Suppressor macrophage treated with lipopolysaccharide for 1 hour (primary cell): ENCODE measurements at places on chromosomes 5 and 9.
A peak's percentile ranks its signal among the peaks of the same experiment; 100 is the strongest.

DNA sequence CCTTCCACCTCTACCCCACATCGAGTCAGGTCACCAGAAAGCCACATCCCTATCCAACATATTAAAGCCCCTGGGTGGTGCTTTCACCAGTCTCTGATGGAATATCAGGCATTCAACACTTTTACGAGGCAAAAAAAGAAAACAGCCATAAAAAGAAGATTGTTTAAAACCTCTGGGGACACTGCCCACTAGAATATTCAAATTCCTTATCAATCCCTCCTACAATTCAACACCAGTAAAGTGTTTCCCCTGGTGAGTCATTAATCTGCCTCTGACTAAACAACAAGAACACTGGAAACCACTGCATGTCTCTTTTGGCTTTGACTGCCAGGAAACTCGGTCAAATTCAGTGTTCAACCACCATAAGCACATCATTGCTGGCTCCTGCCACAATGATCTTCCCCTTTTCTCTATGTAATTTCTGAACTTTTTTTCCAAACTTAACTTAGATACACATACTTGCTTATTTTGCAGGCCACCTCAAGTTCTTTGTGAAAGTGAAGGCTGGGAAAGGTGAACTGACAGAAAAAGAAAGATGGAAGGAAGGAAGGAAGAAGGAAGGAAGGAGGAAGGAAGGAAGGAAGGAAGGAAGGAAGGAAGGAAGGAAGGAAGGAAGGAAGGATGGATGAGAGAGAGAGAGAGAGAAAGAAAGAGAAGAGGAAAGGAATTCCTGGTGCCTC is 105.3 kb downstream of the PAX5 start:
- peak; percentile 56 for DNase-seq

DNA sequence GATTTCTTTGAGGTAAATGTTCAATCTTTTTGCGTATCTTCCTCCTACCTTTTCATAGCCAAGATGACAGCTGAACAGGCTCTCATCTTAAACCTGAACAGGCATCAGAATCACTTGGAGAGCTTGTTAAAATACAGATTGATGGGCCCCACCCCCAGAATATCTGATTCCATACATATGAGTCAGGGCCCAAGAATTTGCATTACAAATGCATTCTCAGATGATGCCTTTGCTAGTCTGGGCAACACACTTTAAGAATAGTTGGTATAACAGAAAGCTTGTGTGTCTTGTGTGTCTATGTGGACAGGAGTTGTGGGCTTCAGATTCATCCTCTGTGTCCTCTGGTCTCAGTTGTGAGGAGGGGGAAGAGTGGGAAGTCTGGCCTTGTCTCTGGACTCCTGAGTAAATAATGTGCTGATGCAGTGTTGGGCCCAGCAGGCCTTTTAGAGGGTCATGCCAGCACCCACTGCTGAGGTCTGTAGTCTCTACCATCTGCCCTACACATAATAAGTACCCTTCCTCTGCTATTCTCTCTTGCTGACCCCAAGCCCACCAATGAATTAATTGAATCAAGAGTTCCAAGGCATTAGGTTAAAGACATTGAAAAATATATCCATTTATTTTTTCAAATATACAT is 43.1 kb downstream of the PTCD2 start:
- DNase-seq: no peak

GRCh38 chr5:34895641-34896419 is 19.5 kb downstream of the RAD1 start:
- no peak for DNase-seq

DNA sequence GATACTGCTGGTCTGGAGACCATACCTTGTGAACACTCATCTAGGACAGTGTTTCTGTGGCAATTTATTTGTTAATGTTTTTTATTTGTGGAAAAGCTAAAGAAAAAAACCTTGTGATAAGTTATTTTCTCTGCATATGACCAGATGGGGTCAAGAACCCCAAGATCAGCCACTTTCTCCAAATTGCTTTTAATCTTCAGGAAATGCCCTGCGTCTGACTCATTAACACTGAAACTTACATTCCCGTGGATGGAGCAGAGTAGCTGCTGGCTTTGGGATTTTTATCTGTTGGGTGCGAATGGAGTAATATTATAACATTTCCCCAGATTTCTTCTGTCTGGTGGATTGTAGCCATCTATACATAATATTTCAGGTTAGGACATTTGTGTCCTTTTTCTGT is 444.5 kb downstream of the SH3GL2 start:
- DNase-seq: no peak

DNA sequence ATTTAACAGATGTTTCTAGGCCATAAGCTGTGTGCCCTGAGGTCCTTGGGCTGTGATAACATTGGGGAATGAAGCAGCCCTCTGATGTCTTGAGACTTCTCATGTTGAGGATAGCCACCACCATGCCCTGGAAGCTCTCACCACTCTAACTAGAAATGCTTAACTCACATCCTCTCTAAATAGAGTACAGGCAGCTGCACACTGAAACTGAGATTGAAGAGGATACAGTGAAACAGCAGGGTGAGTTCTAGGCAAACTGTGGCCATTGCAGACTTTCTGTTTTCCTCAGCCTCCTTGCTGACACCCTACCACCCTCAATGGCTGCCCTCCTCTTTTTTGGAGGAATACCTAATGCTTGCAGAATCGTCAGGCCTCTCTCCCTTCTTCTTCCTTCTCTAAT is 22.4 kb downstream of the UTP15 start:
- DNase-seq: no peak

GRCh38 chr5:37836235-37836591 is 3.6 kb downstream of the GDNF start:
- DNase-seq: no peak

DNA sequence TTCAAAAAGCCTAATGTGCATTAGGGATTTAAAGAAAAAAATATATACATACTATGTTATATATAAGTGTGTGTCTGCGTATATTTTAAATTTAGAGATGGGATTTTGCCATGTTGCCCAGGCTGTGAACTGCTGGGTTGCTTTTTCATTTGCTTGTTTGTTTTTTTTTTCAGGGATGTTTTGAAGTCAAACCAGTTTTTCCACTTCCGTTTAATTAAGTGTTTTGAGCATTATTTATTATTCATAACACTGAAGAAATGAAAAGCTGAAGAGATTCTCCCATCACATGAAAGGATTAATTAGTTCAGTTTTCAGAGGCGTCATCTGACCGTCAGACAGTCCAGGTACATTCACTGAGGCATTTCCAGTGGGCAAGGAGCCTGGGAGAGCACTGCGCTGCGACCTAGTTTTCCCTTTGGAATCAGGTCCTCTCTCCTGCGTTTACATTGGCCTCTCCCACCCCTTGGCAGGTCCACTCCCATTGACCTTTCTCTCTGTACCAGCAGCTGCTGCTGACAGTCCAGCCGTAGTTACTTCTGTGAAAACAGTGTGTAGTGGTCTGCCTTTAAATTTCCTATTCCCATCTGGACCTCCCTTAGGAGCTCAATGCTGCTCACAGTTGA is 26.0 kb downstream of the ARRDC3 start:
- no peak for DNase-seq

GRCh38 chr9:135122316-135122715 is 34.8 kb downstream of the OLFM1 start:
- DNase-seq: no peak

- DNase-seq: no peak
These were observed 33.8 kb downstream of the PDCD1LG2 start for GRCh38 chr9:5543875-5544702.

DNA sequence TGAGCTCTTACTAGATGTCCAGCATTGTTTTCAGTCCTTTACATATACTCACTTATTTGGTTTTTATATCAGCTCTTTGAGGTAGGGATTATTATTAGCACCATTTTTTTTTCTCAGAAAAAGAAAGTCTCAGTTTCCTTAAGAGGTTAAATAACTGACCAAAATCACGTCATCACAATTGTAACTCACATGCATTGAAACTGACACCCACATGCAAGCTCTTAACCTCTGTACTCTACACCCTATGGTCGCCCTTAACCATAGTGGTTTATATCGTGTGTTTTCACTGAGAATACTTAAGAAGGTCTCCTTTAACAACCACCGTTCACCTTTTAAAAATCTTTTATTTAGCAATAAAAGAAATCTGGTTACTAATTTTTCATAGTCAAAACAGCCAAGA is 61.0 kb downstream of the PRDM6 start:
- no peak for DNase-seq

DNA sequence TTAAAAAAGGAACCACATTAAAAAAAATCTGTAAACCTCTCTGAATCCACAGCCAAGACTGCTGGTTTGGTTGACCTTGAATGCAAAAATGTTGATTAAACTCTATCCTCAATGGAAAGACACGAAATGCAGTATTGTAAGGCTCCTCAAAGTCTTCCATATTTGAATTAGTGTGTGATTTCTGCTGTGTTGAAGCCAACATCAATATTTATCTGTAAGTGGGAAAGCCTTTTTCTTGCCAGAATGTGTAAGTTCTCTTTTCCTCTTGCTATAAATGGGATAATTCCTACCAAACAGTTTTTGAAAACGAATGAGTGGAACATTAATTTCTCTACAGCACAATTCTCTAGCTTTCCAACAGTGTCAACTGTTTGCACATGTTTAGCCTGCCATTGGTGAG is 422.1 kb upstream of the TNC start:
- no peak for DNase-seq

GRCh38 chr5:128838623-128839022 is 126.7 kb upstream of the SLC27A6 start:
- DNase-seq: no peak

DNA sequence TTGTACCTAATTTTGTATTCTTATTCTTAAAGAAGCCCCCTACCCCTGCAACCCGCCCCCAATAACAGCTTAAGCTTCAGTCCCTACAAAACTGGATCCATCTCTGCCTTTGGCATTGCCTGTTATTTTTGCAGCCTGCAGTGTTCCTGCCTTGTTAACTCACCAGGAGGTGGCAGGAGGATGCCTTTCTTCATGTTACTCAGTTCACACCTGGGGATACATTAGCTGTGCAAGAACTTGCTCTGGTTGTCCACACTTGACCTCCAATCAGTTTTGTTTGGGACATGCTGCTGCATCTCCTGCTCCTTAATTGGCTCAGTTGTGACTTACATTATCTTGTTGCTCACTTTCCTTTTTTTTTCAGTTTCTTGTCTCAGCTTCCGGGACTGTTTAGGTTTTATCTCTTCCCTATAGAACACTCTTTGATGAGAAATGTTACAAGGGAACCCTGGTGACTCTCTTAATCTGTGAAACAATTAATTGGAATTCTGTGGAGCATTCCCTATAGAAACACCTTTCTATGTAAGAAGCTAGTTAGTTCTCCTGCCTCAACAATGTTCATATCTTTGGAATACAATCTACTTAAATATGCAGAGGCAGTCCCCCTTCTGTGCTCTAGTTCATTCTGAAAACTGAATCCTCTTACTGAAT is 467.7 kb upstream of the ACO1 start:
- DNase-seq: no peak

DNA sequence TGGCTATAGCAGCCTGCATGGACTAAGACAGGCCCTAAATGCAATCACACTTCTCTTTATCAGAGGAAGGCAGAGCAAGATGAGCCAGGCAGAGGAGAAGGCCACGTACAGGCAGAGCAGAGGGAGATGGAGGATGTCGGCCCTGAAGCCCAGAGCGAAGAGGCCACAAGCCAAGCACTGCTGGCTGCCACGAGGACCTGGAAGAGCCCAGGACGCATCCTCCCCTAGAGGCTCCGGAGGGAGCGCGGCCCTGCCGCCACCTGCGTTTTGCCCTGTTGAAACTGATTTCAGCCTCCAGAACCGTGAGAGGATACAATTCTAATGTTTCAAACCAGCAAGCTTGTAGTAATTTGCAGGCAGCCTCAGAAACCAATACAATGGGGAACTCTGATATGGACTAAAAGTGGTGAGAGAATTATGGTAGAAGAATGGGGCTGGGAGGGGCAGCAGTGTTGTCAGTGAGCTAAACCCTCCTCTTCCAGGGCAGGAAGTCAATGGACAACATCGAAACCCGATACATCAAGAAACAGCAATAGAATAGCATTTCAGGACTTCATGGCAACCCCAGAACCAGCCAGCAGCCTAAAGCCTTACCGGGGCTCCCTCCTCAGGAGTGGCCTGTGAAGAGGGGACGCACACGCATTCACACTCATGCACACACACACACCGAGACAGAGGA is 32.6 kb downstream of the ADAMTS2 start:
- no peak for DNase-seq

DNA sequence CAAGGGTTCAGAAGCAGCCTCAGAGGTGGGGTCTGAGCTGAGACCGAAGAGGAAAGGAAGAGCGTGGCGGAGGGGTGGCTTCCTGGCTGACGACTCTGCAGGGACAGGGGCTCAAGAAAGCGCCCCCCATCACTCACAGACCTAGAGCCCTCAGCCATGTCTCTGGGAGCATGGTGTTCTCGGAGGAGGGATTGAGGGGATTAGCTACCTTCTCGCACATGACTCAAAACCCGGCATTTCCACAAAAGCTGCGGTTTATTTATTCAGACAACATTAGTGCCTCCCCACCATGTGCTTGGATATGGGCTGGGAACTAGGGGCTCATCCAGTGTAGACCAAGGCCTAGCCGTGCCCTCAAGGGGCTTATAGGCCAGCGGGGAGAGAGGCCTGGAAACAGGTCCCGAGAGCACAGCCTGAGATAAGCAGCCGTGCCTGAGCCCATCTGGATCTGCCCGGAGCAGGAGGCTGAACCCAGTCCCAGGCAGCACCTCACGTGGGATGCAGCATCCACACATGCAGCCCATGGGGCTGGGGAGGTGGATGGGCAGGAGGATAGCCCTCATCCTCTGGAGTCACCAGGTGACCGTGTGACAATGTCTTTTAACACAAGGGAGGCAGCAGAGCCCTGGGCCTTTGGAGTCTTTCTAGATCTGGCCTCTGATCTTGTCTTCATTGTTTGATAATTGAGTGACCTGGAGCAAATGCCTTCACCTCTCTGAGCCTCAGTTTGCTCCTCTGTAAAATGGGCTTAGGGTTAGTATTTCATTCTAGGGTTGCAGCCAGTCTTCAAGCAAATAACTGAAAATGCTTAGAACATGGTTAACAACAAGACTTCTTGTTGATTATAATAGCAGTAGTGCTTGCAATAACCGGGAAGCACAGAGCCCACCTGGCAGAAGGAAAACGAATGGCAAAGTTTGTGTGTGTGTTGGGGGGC is 878 bp upstream of the HMCN2 start:
- no peak for DNase-seq

GRCh38 chr9:133494636-133495326 is 15.9 kb upstream of the SLC2A6 start:
- DNase-seq: no peak

- no peak for DNase-seq
These were observed at the start of gene PCDHB5 for GRCh38 chr5:141135030-141135717. PCDHB5 (plus strand) TSS chr5:141135206; CDS start chr5:141135435, 229 bp downstream.

DNA sequence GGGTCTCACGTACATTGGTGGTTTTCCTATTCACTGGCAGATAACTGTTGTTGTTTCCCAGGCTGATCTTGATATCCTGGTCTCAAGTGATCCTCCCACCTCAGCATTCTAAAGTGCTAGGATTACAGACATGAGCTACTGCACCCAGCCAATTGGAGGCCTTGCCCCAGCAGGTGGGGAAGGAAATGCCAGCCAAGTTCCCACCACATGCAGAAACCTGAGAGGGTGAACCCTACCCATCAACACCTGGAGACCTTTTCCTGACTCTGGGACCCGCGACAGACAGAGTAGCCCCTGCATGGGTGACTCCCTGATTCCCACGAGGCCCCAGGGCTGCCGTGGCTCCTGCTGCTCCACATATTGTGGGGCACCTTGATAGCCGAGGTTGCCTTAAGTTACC is 107.7 kb downstream of the GDA start:
- DNase-seq: no peak

GRCh38 chr5:177067503-177067902 is 19.2 kb upstream of the FGFR4 start:
- no peak for DNase-seq

GRCh38 chr5:170250810-170251317 is 18.1 kb downstream of the C5orf58 start:
- no peak for DNase-seq
